T-helper 2 cell treated with Interferon-gamma antibody and Interleukin-4, amounts not matched to agents 100 ng/mL and 5 ng/mL, for 36 hours (primary cell): ENCODE measurements at places on chromosomes 1 and 21. TPM values are rescaled to one million over a fixed set of nuclear protein-coding genes. Genes with fewer than 3 reads are reported as not detected.

The CELA2B gene
- not detected in 2 replicates for total RNA-seq

The CAMSAP2 gene
- 0.07 and 0.18 TPM in 2 replicates for total RNA-seq

The MCOLN3 gene
- 3.4 and 4.1 TPM in 2 replicates for total RNA-seq

The EXTL1 gene
- total RNA-seq: not detected in 2 replicates

The HMGCS2 gene
- not detected in 2 replicates for total RNA-seq

The RYR2 gene
- 0.39 and 0.45 TPM in 2 replicates for total RNA-seq

The PLA2G2C gene
- 0.57 TPM in 1 of 2 replicates, not detected in the other for total RNA-seq

The URB1 gene
- total RNA-seq: 22.4 and 22.8 TPM in 2 replicates
